ENCODE measurements at places on chromosomes 2 and 18. TPM values are rescaled to one million over a fixed set of nuclear protein-coding genes. Genes with fewer than 3 reads are reported as not detected.

GRCh38 chr2:24658531-24659202 is 134.5 kb downstream of the PTRHD1 start:
- no peak for DNase-seq

DNA sequence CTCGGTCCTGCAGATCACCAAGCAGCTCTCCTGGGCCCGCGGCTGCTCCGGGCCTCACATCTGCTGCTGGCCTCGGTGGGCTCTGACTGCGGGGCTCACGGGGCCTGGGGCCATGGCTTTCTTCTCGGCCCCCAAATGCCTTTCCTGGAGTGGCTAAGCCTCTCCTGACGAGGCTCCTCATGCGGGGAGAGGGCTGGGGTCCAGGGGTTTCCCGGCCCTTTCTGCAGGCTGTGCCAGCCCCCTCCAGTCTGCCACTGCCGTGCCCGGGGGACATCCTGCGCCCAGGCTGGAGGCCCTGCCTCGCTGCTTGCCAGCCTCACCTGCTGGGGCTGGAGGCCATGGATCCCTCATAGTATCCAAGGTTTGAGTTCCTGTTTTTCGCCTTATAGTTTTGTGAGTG is 23.8 kb downstream of the PRELID3A start:
- DNase-seq, result no peak

The ILKAP gene
- total RNA-seq, result 9.8 TPM

The ADAM17 gene
- 5.1 TPM for total RNA-seq

DNA sequence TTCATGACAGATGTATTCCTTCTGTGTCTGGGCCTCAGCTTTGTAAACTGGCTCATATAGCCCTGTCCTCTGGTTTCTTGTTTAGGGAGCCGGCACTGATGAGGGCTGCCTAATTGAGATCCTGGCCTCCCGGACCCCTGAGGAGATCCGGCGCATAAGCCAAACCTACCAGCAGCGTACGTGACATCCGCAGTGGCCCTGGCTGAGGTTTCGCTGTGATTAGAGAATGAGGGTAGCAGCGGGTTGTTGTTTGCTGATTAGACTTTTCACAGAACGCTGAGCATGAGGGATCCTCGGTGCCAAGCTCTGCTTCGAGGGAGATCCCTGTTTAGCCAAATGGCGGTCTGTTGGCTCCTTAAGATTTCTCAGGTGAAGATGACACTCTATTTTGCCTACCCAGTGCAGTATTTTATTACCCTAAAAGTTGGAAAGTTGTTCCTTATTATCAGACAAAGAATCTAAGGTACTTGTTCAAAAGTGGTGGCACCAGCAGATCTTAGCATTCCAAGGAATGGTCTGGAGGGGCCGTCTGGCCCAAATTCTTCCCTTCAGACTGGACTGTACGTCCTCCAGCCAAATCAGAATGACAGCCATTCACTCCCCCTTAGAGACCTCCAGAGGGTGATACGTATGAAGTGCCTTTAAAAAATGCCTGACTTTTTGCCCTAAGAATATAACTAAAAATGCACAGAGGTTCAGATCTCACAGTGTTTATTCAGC is 21.5 kb upstream of the GMCL1 start:
- DNase-seq, result no peak

All from right lobe of liver (tissue), 6 donors.